ENCODE measurements at places on chromosomes 4 and X.

DNA sequence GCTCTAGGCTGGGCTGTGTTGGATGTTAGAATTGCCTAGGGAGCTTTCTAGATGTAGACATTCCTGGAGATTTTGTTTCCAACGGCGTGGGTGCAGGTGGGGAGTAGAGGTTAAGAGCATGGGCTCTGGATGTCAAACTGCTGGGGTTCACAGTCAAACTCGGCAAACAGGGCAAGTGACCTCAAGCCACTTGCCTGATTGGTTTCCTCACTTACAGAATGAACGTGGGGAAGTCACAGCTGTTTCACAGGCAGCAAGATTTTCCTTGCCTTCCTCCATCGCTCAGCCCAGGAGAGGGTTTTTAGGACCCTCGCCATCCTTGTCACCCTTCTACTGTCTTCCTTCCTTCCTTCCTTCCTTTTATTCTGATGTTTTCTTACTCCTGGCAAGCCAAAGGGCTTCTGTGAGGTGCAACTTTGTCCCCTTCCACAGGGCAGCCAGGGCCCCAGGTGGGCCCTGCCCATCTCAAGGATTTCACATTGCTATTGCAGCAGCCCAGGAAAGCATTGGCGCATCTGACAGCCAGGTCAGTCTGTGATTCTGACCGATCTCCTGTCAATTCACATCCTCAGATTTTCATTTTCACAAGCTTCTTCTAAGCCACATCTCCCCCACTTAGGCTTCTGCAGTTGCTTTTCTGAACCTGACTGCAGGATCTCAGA is 7.0 kb downstream of the RTL5 start:
- DNase-seq = no peak

- DNase-seq = no peak
These were observed 96.4 kb downstream of the CHIC2 start for GRCh38 chr4:53967986-53968385.

DNA sequence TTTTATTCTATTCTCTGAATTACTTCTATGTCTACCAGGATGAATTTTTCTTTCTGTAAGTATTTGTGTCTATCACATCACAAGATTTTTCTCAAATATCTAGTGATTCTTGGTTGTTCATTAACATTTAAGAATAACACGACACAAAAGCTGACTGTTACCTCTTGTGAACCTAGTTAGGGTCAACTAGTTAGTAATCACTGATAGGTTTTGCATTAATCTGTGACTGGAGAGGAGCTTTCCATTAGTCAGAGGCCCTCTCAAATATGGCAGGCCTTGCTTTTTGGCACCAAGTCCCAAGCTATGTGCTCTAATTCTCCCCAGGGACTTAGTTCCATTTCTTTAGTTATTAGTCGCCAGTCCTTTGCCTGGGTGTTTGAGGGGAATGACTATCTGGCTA is 259.2 kb downstream of the CFAP299 start:
- DNase-seq = no peak

DNA sequence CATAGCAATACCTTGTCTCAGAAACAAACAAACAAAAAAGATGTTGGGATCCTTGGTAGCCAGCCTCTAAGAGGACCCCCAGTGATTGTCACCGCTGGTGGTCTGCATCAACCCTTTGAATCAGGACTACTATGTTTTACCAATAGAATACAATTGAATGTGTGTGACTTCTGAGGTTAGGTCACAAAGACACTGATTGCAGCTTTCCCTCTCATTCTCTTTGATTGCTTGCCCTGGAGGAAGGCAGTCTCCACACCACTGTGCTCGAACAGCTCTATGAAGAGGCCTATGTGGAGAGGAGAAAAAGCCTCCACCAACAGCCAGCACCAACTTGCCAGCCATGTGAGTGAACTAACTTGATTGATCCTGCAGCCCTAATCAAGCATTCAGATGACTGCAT is 2.8 kb upstream of the SMIM14 start:
- DNase-seq = no peak

GRCh38 chr4:127982445-127982844 is 17.2 kb downstream of the ABHD18 start:
- DNase-seq = no peak

- DNase-seq = no peak
These were observed 82.5 kb downstream of the GPAT3 start for GRCh38 chr4:83618431-83618830.

DNA sequence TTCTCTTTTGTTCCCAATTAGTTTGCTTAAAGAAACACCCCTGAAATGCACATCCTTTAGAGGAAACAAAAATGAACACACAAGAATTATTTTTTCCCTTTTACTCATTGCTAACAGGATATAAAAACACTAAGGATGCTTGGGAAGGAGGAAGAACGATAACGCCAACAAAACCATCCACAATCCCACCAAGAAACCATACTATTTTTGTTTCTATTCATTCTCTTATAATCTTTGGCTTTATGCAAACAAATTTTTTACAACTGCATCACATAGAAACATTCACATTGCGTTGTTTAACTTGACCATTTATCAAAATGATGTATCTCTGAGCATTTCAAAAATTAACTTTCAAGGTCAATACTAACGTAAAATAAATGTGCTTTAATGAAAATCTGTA is 12.0 kb downstream of the APBB2 start:
- DNase-seq = no peak

Data from iPS DF 6.9 (cell line).